ENCODE measurements at places on chromosomes 16 and 17. TPM values are rescaled to one million over a fixed set of nuclear protein-coding genes. Genes with fewer than 3 reads are reported as not detected.

GRCh38 chr17:5638596-5638995 lies 54.3 kb upstream of the NLRP1 start:
- DNase-seq: no peak

GRCh38 chr16:3727806-3728381 lies 10.6 kb upstream of the TRAP1 start:
- DNase-seq: no peak

DNA sequence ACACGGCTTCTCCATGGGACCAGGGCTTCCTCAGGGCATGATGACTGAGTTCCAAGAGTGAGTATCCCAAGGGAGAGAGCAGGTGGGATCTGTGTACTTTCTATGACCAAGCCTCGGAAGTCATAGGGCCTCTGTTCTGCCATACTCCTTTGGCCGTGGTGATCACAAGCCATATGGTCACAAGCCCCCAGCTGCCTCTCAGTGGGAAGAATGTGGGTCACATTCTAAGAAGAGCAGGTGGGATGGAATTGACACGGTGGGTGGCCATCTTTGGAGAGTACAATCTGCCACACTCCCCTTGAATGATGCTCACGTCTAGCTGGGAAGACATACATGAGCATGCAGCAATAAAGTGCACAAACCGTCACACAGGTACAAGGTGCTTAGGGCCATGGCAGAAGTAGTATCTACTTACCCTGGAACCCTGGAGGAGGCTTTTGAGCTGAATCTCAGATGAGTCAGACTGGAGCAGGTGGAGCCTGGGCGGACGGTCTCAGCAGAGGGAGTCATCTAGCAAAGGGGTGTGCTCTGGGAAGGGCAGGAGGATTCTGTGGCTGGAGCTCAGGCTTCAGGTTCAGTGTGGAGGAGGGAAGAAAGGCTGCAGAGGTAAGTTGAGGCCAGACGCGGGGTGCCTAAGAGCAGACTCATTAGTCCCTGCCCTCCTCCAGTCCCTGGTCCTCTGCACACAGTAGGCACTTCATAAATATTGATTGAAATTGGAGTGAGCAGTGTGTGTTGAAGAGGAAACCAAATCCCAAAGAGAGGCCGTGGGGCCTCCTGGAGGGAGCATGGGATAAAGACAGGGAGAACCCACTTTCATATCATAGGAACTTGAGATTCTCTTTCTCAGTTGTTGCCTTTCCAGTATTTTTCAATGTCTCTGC lies 26.6 kb downstream of the GOSR2 start:
- DNase-seq: no peak

DNA sequence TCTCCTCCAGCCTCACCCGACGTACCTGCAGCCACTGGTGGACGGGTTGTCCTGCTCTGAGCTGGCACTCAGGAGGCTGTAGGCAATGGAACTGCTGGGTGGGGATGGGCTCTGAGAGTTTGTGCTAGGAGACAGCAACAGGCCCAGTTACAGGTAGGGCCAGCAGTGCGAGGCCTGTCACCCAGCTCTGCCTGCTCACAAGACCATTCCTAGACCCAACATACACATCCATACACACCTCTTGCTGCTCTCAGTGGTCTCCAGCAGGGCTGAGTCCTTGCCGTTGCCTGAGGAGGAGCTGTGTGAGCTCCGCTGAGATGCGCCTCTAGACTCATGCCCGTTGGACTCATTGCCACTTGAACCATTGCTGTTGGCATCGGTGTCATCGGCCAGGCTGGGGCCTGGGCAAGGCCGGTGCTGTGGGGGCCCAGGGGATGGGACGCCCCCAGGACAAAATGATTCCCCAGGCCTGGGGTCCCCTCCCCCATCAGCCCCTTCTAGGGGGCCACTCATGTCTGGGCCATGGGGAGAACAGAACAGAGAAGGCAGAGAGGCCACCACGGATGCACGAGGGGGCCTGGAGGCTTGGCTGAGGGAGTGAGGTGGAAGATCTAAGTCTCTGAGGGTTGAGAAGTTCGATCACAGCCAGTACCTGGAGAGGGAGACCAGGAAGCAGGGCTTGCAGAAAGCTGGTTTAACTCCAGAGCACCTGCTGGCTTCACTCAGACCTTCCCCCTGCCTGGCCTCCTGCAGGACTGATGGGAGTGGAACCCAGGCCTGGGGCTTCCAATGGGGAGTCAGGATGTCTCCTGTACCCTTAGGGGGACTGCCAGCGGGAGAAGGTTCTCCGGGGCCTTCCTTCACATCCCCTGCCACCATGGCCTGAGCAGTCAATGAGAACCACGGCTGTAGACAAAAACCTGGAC lies 1.7 kb downstream of the PER1 start:
- no peak for DNase-seq

DNA sequence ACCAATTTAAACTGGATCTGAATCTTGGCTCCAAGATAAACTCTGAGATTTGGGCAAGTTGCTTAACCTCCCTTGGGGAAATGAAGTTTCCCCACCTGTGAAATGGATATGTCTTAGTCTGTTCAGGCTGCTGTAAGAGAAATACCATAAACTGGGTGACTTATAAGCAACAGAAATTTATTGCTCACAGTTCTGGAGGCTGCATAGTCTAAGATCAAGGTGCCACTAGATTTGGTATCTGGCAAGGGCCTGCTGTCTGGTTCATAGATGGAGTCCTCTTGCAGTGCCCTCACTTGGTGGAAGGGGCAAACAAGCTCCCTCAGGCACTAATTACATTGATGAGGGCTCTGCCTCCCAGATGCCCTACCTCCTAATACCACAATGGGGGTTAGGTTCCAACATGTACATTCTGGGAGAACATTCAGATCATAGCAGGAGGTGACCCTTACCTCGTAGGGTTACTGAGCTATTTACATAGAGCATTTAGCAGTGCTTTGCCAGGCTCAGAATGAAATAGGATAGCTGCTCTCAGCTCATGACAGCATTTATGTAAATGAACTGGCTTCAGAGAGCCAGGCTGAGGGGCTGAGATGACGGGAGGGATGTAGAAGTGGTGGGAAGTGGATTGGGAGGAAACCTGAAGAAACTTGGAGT lies 83.9 kb downstream of the SPECC1 start:
- DNase-seq: no peak

DNA sequence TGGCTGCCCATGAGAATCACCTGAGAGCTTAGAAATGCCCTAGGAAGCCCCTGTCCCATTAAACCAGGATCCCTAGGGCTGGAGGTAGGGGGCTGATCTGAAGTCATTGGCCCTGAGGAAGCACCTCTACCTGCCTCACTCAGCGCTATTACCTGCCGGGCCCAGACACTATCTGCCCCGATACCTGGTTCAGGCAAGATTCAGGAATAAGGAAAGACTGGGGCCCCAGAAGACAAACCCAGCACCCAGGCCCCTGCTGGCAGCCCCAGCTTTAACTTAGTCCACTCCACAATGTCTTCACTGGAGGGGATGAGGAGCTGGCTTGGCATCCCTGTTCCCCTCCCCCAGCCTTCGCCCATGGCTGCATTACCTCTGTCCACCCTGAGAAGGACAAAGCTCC lies 126.3 kb downstream of the GAS7 start:
- DNase-seq: no peak

GRCh38 chr16:74817851-74818250 lies 43.2 kb upstream of the FA2H start:
- no peak for DNase-seq

DNA sequence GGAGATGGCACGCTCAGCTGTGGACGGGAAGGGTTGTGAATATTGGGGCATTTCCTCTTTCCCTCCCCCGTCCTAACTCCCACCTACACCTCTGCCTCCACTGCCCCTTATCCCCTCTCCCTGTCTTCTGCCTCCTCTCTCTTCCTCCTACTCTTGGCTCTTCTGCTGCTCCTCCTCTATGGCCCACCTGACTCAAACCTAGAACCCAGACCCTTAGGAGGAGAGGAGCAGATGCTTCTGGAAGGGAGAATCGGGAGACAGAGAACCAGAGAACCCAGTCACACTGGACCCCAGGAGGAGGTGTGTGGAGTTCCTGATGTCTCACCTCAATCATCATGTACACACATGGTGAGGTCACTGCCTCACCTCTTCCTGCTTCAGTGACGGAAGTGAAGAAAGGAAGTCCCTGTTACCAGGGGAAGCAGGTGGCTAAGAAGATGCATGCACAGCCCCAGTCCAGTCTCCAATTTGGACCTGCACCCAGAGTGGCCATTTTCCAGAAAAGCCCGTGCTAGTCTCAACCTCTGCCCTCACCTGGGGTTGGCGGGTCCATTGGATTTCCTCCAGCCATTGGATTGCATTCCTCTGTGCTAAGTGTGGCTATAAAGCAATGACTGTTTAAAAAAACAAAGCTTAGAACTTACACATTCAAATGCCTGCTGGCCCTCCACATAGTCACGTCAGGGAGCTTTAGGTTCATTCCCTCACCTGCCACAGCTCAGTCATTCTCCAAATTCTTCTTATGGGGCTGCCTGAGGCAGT lies 4.0 kb downstream of the RNF222 start:
- no peak for DNase-seq

- DNase-seq: no peak
These were observed 24.7 kb upstream of the GPATCH8 start for GRCh38 chr17:44527954-44528353.

GRCh38 chr17:29611351-29612093 lies 11.2 kb downstream of the CORO6 start:
- no peak for DNase-seq

- DNase-seq: no peak
These were observed 6.8 kb upstream of the SP6 start for GRCh38 chr17:47857551-47858455.

- DNase-seq: no peak
These were observed 94.4 kb downstream of the NCOR1 start for GRCh38 chr17:16120937-16121336.

GRCh38 chr16:12160249-12160648 lies 183.7 kb downstream of the SNX29 start:
- no peak for DNase-seq

GRCh38 chr16:1163567-1164055 lies 10.7 kb downstream of the CACNA1H start:
- no peak for DNase-seq

DNA sequence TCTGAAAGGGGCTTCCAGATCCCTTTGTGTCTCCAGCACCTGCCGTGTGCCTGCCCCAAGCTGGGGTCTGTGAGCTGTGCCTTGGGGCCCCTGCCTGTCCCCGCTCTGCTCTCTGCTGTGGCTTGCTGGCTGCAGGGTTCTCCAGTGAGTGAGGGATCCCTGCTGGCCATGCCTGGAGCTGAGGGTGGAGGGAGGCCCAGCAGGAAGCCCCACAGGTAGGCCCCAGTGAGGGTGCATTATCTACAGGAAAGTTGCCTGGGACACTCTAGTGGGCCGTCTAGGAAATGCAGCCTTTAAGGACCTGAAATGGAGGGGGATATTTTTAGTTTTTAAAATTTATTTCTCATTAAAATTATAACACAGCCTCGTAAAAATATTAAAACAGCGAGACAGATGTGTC lies 50.9 kb downstream of the JPH3 start:
- no peak for DNase-seq

DNA sequence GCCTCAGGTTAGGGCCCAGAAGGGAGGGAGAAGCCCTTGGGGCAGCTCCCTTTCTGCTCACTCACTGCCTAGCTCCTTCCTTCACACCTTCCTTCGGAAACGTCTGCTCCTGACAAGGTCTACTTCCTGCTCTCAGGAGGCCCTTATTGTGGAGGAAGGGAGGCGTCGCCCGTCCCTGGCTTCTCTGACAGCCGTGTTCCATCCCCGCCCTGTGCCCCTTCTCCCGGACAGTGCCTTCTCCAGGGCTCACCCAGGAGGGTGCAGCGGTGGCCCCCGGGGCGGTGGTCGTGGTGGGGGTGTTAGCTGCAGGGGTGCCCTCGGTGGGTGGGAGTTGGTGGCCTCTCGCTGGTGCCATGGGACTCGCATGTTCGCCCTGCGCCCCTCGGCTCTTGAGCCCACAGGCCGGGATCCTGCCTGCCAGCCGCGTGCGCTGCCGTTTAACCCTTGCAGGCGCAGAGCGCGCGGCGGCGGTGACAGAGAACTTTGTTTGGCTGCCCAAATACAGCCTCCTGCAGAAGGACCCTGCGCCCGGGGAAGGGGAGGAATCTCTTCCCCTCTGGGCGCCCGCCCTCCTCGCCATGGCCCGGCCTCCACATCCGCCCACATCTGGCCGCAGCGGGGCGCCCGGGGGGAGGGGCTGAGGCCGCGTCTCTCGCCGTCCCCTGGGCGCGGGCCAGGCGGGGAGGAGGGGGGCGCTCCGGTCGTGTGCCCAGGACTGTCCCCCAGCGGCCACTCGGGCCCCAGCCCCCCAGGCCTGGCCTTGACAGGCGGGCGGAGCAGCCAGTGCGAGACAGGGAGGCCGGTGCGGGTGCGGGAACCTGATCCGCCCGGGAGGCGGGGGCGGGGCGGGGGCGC lies 231.9 kb downstream of the SEC14L1 start:
- DNase-seq: peak; percentile 85

DNA sequence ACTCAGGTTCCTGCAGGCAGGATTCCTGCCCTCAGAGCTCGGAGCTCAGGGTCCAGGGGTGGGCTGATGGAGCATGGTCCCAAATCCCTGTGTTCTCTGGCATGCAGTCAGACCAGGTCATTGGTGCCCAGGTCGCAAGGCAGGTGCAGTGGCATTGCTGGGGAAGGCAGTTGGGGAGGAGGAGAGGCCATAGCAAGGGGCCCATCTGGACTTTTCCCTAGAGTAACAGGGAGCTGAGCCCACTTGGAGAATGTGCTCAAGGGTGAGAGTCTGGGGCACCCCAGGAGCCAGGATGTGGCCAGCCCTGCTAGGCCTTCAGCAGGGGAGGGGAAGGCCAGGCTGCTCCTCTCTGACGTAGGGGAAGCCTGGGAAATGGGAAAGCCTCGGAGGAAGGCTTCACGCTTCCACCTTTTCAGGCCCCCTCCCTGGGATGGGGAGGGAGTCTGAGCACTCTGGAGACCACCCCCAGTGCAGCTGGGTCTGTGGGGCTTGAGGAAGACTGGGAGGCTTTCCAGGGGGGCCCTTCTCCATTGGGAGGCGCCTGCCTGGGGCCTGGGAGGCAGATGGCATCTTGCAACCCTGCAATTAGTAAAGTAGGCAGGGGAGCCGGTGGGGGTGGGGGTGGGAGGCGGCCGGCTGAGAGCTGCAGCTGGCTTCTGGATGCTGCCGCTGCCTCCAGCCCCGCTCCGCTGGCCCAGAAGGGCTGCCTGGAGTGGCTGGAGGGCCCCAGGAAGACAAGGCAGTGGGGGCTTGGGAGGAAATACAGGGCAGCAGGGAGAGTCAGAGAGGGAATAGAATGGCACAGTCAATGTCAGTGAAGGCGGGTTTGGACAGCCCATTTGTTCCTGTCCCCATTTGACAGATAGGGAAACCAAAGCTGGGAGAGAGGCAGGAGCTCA lies 21.1 kb upstream of the DOK4 start:
- DNase-seq: peak; percentile 22

DNA sequence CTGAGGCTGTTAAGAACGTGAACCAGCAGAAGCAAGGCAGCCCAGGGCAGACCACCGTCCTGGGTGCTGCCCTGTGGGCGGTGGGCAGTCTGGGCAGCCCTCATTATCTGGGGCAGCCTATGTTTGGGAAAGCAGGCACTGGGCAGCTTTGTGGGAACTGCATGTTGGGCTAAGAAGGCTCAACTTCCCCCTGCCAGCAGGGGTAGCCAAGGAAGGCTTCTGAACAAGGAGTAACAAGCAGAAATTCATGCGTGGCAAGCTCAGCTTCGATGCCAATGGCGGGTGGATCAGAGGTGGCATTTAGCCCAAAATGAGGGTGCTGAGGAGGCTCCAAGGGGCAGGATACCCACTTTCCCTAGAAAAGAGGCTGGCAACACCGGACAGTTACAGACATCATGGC lies 42.7 kb upstream of the METRNL start:
- no peak for DNase-seq

The GPR142 gene
- total RNA-seq: not detected

The ANKFN1 gene
- not detected for total RNA-seq

The TMEM204 gene
- 2.8 TPM for total RNA-seq

The RNFT1 gene
- 25.5 TPM for total RNA-seq

The SPAG9 gene
- total RNA-seq: 49.2 TPM

The TVP23A gene
- total RNA-seq: 0.50 TPM

The TMEM114 gene
- total RNA-seq: not detected

The GRB7 gene
- total RNA-seq: 0.36 TPM

The FOXC2 gene
- total RNA-seq: not detected

Measured in natural killer cell treated with Interleukin-12 subunit alpha and Interleukin-12 subunit beta and Interleukin-15 and Interleukin-18, amount 100 ng/mL, for 72 hours (primary cell).